ENCODE measurements at places on chromosomes 2 and 18. TPM values are rescaled to one million over a fixed set of nuclear protein-coding genes. Genes with fewer than 3 reads are reported as not detected.

The CYP1B1 gene
- 2.6 TPM for polyA plus RNA-seq

The FABP1 gene
- polyA plus RNA-seq: 0.31 TPM

The EFR3B gene
- 5.9 TPM for polyA plus RNA-seq

The B4GALT6 gene
- polyA plus RNA-seq: not detected

The NEB gene
- 698 TPM for polyA plus RNA-seq

The COLEC11 gene
- 1.3 TPM for polyA plus RNA-seq

The ANO7 gene
- 0.43 TPM for polyA plus RNA-seq

The FBLN7 gene
- 12.8 TPM for polyA plus RNA-seq

The PRKAG3 gene
- polyA plus RNA-seq: 33.0 TPM

The LYPD6B gene
- polyA plus RNA-seq: 0.24 TPM

The CRYGD gene
- not detected for polyA plus RNA-seq

The SLC16A14 gene
- 3.1 TPM for polyA plus RNA-seq

The PROKR1 gene
- 4.4 TPM for polyA plus RNA-seq

The PAIP2B gene
- polyA plus RNA-seq: 6.5 TPM

The SERPINB10 gene
- polyA plus RNA-seq: not detected

The KIAA2012 gene
- polyA plus RNA-seq: 0.13 TPM

The MC4R gene
- 0.29 TPM for polyA plus RNA-seq

The XDH gene
- not detected for polyA plus RNA-seq

The SPR gene
- 2.0 TPM for polyA plus RNA-seq

The INHBB gene
- polyA plus RNA-seq: not detected

The FAM117B gene
- polyA plus RNA-seq: 6.5 TPM

The UCN gene
- polyA plus RNA-seq: not detected

The DOK1 gene
- 6.7 TPM for polyA plus RNA-seq

The SLC19A3 gene
- 0.41 TPM for polyA plus RNA-seq

The POTEC gene
- not detected for polyA plus RNA-seq

The GALR1 gene
- polyA plus RNA-seq: 0.33 TPM

The RAB10 gene
- polyA plus RNA-seq: 109 TPM

The SOX11 gene
- 31.6 TPM for polyA plus RNA-seq

Measured in muscle of arm (tissue), 14 donors.